ENCODE measurements at places on chromosomes 4 and X. TPM values are rescaled to one million over a fixed set of nuclear protein-coding genes. Genes with fewer than 3 reads are reported as not detected.

GRCh38 chrX:134460862-134461220 lies 876 bp downstream of the HPRT1 start:
- H3K36me3 ChIP-seq = no peaks in the 10 kb centered on the region
- DNase-seq = no peak
- no peaks in the 10 kb centered on the region for H3K27me3 ChIP-seq
- no peak overlapping the region for H3K27ac ChIP-seq
- peak overlapping the region; percentile 67 for H3K4me3 ChIP-seq

DNA sequence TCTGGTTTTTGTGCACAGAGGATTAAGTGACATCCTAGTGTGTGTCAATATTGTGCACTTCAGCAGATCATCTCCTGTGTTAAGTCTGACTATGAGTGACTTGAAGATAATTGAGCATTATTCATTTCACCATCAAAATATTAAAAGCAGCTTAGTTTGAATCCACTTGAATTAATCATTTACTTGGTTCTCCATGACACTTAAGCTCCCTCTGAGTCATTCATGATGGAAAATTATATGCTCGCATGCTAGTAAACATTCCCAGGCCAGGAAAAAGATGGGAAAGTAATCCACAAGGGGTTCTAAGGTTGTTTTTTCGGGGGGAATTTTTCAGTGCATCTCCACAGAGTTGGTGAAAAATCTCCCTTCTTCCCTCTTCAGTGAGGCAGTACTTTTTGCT lies 97.2 kb upstream of the EOLA2 start:
- H3K27me3 ChIP-seq = no peaks in the 10 kb centered on the region
- no peaks in the 10 kb centered on the region for H3K36me3 ChIP-seq
- H3K4me1 ChIP-seq = peaks cover 7% of the 10 kb centered on the region
- H3K4me3 ChIP-seq = no peak overlapping the region
- no peak for DNase-seq

DNA sequence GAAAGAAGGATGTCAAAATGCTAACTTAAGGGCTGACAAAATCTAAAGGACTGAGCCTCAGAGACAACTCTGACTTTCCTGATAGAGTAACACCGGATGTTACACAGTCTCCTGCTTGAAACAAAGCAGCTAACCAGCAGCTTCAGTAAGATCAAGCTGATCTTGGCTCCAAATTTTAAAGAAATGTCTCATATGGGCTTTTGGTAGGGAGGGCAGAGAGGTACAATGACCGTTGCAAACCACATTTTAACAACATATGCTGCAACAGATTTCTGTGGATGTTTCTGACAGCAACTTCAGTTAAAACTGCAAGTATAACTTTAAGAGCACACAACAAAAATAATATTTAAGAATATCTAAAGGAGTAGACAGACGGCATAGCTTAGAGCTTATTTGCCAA lies 9.1 kb downstream of the RPGR start:
- DNase-seq = no peak
- H3K4me1 ChIP-seq = no peaks in the 10 kb centered on the region
- no peak overlapping the region for H3K27ac ChIP-seq
- no peaks in the 10 kb centered on the region for H3K27me3 ChIP-seq
- H3K4me3 ChIP-seq = no peak overlapping the region

DNA sequence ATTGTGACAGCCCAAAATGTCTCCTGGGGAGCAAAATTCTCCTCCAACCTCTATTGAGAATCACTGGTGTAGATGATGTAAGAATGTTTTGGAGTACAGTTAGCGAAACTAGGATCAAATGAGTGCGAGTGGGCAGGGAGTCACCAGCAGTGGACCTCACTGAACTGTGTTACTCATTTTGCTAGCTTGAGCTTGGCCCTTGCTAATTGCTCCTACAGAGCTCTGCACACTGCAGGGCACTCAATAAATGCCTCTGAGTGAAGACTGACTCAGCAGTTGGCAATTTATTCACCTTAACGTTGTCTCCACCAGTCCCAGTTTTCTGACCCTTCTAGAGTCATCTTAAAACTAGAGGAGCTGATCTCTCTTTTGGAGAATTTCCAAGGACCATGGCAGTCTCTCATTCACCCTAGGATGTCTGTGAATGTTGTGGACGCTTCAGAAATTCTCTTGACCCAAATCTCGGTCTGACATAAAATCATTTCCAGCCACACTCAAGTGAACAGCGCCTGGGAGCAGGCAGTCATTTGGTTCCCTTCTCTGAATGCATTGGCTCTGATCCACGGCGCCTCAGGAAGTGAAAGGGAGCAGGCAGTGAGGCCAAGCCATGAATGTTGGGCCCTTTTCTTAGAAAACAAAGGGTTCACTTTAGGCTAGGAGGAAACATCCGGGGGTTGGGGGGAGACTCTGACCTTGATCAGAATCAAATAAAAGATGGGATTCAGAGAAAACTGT lies 148.1 kb downstream of the NWD2 start:
- peaks cover 7% of the 10 kb centered on the region for H3K4me1 ChIP-seq
- peak; percentile 72 for DNase-seq
- no peak overlapping the region for H3K4me3 ChIP-seq
- H3K27ac ChIP-seq = no peak overlapping the region
- no peaks in the 10 kb centered on the region for H3K36me3 ChIP-seq

GRCh38 chr4:79050541-79050880 lies 111.3 kb upstream of the PAQR3 start:
- H3K27me3 ChIP-seq = no peaks in the 10 kb centered on the region
- H3K27ac ChIP-seq = no peak overlapping the region
- H3K4me1 ChIP-seq = no peaks in the 10 kb centered on the region
- H3K4me3 ChIP-seq = no peak overlapping the region

GRCh38 chr4:26179316-26179760 lies 141.5 kb upstream of the RBPJ start:
- H3K36me3 ChIP-seq = no peaks in the 10 kb centered on the region
- no peak overlapping the region for H3K4me3 ChIP-seq
- H3K27ac ChIP-seq = no peak overlapping the region
- DNase-seq = no peak

- peaks cover 2% of the 10 kb centered on the region for H3K36me3 ChIP-seq
- no peaks in the 10 kb centered on the region for H3K4me1 ChIP-seq
- no peak overlapping the region for H3K27ac ChIP-seq
- no peak for DNase-seq
- no peaks in the 10 kb centered on the region for H3K27me3 ChIP-seq
Measured at GRCh38 chrX:129427267-129427666, 96.0 kb downstream of the SMARCA1 start.

DNA sequence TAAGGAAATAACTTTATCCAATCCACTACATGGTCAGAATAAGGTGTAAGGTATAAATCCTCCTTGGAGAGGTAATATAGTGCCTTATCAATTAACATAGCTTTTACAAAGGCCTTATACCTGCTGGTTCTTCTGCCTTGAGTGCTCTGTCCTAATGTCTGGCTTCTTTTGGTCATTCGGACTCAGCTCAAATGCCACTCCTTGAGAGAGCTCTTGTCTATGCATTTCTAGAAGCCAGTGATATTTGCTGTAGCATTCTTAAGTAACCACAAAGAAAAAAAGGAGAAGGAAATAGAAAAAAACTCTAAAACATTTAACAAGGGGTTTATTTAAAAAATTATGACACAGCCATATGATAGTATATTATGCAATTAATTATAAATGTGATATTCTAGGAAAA lies 444.8 kb upstream of the SLIT2 start:
- H3K4me3 ChIP-seq = no peak overlapping the region
- no peaks in the 10 kb centered on the region for H3K27me3 ChIP-seq
- no peaks in the 10 kb centered on the region for H3K36me3 ChIP-seq
- DNase-seq = no peak
- no peaks in the 10 kb centered on the region for H3K4me1 ChIP-seq

- H3K4me3 ChIP-seq = no peak overlapping the region
- no peaks in the 10 kb centered on the region for H3K36me3 ChIP-seq
- H3K27me3 ChIP-seq = no peaks in the 10 kb centered on the region
- DNase-seq = no peak
- H3K27ac ChIP-seq = no peak overlapping the region
- no peaks in the 10 kb centered on the region for H3K4me1 ChIP-seq
Measured at GRCh38 chr4:137651128-137651527, 118.8 kb upstream of the PCDH18 start.

DNA sequence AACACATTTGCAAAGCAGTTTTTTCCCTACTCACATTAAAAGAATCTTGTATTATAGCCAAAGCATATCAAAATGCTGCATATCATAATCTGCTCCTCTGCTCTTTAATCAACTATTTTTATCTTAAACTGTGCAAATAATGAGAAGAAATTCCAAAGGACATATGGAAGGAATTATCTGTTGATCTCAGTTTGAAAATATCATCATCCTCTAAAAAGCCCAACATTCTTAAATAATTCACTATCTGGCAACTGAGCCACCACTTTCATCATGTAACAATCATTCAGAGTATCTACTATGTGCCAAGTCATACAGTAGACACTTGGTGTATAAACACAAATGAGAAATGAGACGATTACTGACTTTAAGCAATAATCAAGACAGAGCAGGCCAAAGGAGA lies 63.0 kb downstream of the PRSS12 start:
- H3K27me3 ChIP-seq = no peaks in the 10 kb centered on the region
- H3K36me3 ChIP-seq = peaks cover 3% of the 10 kb centered on the region
- H3K4me3 ChIP-seq = no peak overlapping the region
- peaks cover 12% of the 10 kb centered on the region for H3K4me1 ChIP-seq

GRCh38 chr4:112916868-112917267 lies 132.6 kb upstream of the ANK2 start:
- no peak overlapping the region for H3K4me3 ChIP-seq
- no peaks in the 10 kb centered on the region for H3K4me1 ChIP-seq
- no peak for DNase-seq
- H3K27ac ChIP-seq = no peak overlapping the region

GRCh38 chrX:69988955-69989394 lies 60.8 kb downstream of the AWAT2 start:
- no peak overlapping the region for H3K27ac ChIP-seq
- H3K4me1 ChIP-seq = no peaks in the 10 kb centered on the region
- DNase-seq = no peak
- H3K4me3 ChIP-seq = no peak overlapping the region
- H3K36me3 ChIP-seq = no peaks in the 10 kb centered on the region

GRCh38 chr4:139845453-139846093 lies 180.0 kb downstream of the MGST2 start:
- no peaks in the 10 kb centered on the region for H3K36me3 ChIP-seq
- H3K4me3 ChIP-seq = no peak overlapping the region
- no peaks in the 10 kb centered on the region for H3K4me1 ChIP-seq
- H3K27ac ChIP-seq = no peak overlapping the region
- H3K27me3 ChIP-seq = no peaks in the 10 kb centered on the region

DNA sequence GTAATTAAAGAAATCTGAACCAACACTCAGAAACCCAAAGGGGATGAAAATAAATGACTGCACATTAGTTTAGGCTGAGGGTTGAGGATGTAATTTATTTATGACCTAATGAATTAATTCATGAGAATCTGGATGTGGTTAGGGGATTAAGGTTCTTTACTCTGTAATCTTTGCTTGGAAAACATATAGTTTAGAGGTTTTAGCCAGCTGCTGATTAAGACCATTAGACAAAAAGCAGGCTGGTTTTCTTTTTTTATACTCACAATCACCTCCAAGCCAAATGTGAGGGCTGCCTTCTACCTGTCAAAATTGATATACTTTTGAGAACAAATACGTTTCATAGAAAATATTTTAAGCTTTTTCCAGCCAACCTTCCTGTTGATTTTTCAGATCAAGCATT lies 2705.8 kb downstream of the PCDH7 start:
- H3K36me3 ChIP-seq = no peaks in the 10 kb centered on the region
- H3K27ac ChIP-seq = no peak overlapping the region
- DNase-seq = no peak
- no peak overlapping the region for H3K4me3 ChIP-seq

DNA sequence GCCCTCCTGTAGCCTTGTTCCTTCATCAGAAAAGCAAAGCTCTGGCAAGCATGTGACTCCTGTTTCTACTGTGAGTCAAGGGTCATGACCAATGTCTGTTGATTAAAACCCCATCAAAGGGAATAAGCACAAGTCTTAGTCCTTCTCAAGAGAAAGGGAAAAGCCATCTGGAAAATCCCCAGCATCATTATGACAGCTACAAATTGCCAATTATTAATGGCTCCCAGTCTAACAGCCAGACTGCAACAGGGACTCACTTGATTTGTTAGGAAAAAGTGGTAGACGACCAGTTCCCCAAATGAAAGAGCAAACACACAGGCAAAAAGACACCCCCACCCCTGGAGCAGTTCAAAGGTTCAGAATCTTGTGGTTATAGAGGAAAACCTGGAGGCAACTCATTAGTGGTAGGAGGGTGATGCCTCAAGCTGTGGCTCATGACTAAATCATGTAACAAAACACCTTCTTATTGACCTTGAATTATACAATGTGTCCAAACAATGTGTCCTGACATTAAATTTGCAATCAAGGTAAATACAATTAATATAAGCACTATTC lies 315.7 kb downstream of the HNRNPD start:
- DNase-seq = no peak
- no peaks in the 10 kb centered on the region for H3K36me3 ChIP-seq
- no peaks in the 10 kb centered on the region for H3K4me1 ChIP-seq
- no peaks in the 10 kb centered on the region for H3K27me3 ChIP-seq
- H3K27ac ChIP-seq = no peak overlapping the region

- no peaks in the 10 kb centered on the region for H3K36me3 ChIP-seq
- H3K4me3 ChIP-seq = no peak overlapping the region
- no peak overlapping the region for H3K27ac ChIP-seq
- no peaks in the 10 kb centered on the region for H3K27me3 ChIP-seq
- no peak for DNase-seq
- no peaks in the 10 kb centered on the region for H3K4me1 ChIP-seq
Measured at GRCh38 chr4:146545102-146545501, 23.4 kb upstream of the SLC10A7 start.

DNA sequence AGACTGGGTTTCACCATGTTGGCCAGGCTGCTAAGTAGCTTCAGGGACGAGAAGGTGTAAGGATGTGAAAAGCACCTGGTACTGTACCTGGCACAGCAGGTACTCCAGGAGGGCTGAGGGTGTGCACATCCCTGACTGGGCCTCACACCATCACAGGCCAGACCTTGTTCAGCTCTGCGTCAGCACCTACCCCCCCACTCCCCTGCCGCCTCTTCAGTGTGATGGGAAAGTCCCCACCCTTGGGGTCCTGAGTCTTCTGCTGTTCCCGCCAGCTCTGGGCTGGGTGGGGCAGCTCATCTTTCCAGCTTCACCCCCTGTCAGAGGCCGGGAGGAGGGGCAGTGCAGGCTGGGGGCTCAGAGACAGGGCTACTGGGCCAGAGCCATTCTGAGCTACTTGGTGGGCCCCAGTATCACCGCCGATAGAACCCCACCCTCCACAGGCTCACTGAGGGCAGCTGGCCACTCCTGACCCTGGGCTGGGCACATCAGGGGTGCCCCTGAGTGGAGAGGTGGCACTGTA lies 6.7 kb upstream of the SH3BP2 start:
- H3K36me3 ChIP-seq = no peaks in the 10 kb centered on the region
- no peak overlapping the region for H3K27ac ChIP-seq
- H3K4me3 ChIP-seq = no peak overlapping the region
- H3K27me3 ChIP-seq = no peaks in the 10 kb centered on the region
- peak; percentile 66 for DNase-seq

DNA sequence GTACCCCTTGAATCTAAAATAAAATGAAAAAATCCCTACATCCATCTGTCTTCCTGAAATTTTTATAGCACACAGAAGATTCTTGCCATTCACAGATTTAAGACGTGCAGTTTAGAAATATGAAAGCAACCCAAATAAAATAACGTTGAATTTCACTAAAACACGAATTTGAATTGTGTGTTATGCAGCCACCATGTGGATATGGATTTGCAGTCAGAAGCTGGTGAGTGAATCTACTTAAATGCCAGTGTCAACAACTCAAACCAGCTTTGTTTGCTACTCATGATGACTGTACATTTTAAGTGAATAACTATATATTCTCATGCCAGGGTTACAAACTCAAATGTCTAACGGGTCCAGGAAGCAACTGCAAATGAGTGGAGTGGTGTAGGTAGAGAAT lies 173.0 kb upstream of the HAND2 start:
- H3K4me1 ChIP-seq = no peaks in the 10 kb centered on the region
- no peak overlapping the region for H3K27ac ChIP-seq
- H3K4me3 ChIP-seq = no peak overlapping the region
- no peak for DNase-seq
- H3K27me3 ChIP-seq = no peaks in the 10 kb centered on the region
- no peaks in the 10 kb centered on the region for H3K36me3 ChIP-seq

HAND2 gene
- 0.96 TPM for total RNA-seq

GLUD2 gene
- total RNA-seq = 2.7 TPM

Data from suprapubic skin (tissue), 4 donors.